H9 (cell line): ENCODE measurements at places on chromosomes 3 and 15.

- H3K4me1 ChIP-seq, result no peaks in the 10 kb centered on the region
- DNase-seq, result no peak
- H3K27ac ChIP-seq, result no peak overlapping the region
- no peaks in the 10 kb centered on the region for H3K27me3 ChIP-seq
- H3K36me3 ChIP-seq, result no peaks in the 10 kb centered on the region
These were observed 79.7 kb upstream of the PRR20G start for GRCh38 chr3:127367593-127367992.

DNA sequence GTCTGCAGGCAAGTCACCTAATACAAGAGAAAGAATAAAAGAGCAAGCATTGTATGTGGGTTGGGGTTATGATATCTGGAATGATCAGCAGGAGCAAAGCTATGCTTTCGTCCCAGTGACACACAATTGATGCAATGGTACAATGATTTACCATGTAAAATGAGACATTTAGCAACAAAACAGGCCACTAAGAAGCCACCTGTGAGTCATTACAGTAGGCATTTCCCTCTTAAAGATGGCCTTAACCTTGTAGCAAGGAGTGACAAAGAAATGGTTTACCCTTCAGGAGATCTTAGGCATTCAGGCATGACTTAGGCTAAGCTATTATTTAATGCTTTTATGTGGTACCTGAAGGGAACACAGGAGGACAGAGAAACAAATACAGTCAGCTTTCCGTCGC is 373.3 kb upstream of the RBMS3 start:
- no peak for DNase-seq
- no peaks in the 10 kb centered on the region for H3K4me1 ChIP-seq
- no peak overlapping the region for H3K27ac ChIP-seq
- H3K36me3 ChIP-seq, result no peaks in the 10 kb centered on the region
- H3K4me3 ChIP-seq, result no peak overlapping the region

DNA sequence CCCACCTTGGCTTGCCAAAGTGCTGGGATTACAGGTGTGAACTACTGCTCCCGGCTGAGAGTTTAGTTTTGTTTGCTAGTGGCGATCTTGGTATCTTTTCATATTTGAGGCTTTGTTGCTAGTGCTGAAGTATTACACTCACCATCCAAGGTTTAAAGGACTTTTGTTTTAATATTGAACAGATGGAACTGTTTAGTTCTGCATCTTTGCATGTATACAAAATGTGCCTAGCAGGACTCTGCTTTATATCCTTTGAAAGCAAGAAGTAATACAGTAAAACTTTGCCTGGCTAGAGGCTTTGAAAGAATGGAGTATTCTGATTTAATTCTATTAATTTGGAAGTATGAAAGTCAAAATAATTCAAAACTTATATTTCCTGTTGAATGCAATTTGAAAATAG is 77.8 kb upstream of the CHRNB4 start:
- no peak for DNase-seq
- H3K27ac ChIP-seq, result no peak overlapping the region
- H3K4me3 ChIP-seq, result no peak overlapping the region
- H3K27me3 ChIP-seq, result no peaks in the 10 kb centered on the region
- no peaks in the 10 kb centered on the region for H3K4me1 ChIP-seq

GRCh38 chr3:52341123-52341522 is 25.0 kb downstream of the DNAH1 start:
- no peak for DNase-seq
- H3K4me3 ChIP-seq, result no peak overlapping the region
- no peaks in the 10 kb centered on the region for H3K4me1 ChIP-seq
- no peaks in the 10 kb centered on the region for H3K36me3 ChIP-seq
- H3K27me3 ChIP-seq, result no peaks in the 10 kb centered on the region
- H3K27ac ChIP-seq, result no peak overlapping the region

DNA sequence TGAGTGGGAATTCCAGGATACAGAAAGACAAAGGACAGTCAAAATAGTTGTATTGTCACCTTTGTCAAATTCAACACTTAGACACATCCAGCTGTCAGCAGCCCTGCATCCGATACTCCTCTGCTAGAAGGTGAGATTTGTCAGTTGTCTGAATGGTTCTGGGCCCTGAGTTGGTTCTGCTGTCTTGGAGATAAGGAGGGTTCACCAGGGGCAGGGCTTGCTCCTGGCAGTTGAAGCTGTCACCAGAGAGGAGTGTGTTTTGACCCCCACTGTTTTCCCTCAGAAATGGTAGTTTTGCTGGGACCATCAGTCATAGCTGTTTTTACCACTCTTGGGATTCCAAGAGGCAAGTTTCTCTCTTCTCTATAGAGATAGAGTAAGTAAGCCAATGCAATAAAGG is 3.2 kb upstream of the KY start:
- DNase-seq, result no peak
- H3K36me3 ChIP-seq, result no peaks in the 10 kb centered on the region
- H3K27me3 ChIP-seq, result peaks cover 56% of the 10 kb centered on the region
- no peak overlapping the region for H3K27ac ChIP-seq

GRCh38 chr3:68876112-68876713 is 56.1 kb downstream of the TAFA4 start:
- no peaks in the 10 kb centered on the region for H3K27me3 ChIP-seq
- H3K4me1 ChIP-seq, result no peaks in the 10 kb centered on the region
- no peak overlapping the region for H3K4me3 ChIP-seq

GRCh38 chr3:184472723-184473428 is 88.7 kb upstream of the EPHB3 start:
- no peaks in the 10 kb centered on the region for H3K36me3 ChIP-seq
- H3K27ac ChIP-seq, result no peak overlapping the region
- no peak for DNase-seq

- no peaks in the 10 kb centered on the region for H3K27me3 ChIP-seq
- DNase-seq, result no peak
- no peaks in the 10 kb centered on the region for H3K4me1 ChIP-seq
- H3K36me3 ChIP-seq, result no peaks in the 10 kb centered on the region
- H3K4me3 ChIP-seq, result no peak overlapping the region
- no peak overlapping the region for H3K27ac ChIP-seq
These were observed 179.0 kb downstream of the P3H2 start for GRCh38 chr3:189941679-189942078.

- no peaks in the 10 kb centered on the region for H3K4me1 ChIP-seq
- no peak overlapping the region for H3K27ac ChIP-seq
- DNase-seq, result no peak
- no peaks in the 10 kb centered on the region for H3K36me3 ChIP-seq
- H3K27me3 ChIP-seq, result no peaks in the 10 kb centered on the region
These were observed 516.7 kb upstream of the CFAP20DC start for GRCh38 chr3:59566481-59566975.

GRCh38 chr15:86616771-86617170 is 537.1 kb downstream of the AGBL1 start:
- no peaks in the 10 kb centered on the region for H3K27me3 ChIP-seq
- DNase-seq, result no peak
- H3K27ac ChIP-seq, result no peak overlapping the region
- H3K36me3 ChIP-seq, result no peaks in the 10 kb centered on the region
- peaks cover under 1% of the 10 kb centered on the region; the same call in 1 of the 2 replicates for H3K4me1 ChIP-seq
- no peak overlapping the region for H3K4me3 ChIP-seq

DNA sequence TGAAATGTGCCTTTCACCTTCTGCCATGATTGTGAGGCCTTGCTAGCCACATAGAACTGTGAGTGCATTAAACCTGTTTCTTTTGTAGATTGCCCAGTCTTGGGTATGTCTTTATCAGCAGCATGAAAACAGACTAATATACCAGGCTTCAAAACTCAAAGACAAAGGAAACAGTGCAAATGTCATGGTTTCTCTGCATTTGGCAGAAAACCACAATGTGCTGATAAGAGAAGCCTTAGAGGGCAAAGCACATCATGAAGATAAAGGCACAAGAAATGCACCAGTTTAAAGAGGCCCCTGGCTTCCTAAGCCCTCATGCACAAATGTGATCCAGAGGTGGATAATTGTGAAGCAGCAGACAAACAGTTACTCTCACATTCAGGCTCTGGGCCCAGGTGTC is 259.2 kb downstream of the CPNE4 start:
- no peak overlapping the region for H3K27ac ChIP-seq
- no peaks in the 10 kb centered on the region for H3K27me3 ChIP-seq
- DNase-seq, result no peak
- H3K36me3 ChIP-seq, result peaks cover 6% of the 10 kb centered on the region; the same call in 1 of the 2 replicates
- H3K4me1 ChIP-seq, result no peaks in the 10 kb centered on the region
